ENCODE measurements at places on chromosomes 4 and X. TPM values are rescaled to one million over a fixed set of nuclear protein-coding genes. Genes with fewer than 3 reads are reported as not detected.

The PPEF2 gene
- not detected for total RNA-seq

The EIF2S3 gene
- 239 TPM for total RNA-seq

The ZFYVE28 gene
- total RNA-seq = 9.9 TPM

The GABRG1 gene
- total RNA-seq = not detected

The ZNF674 gene
- 4.1 TPM for total RNA-seq

The ZNF280C gene
- 1.9 TPM for total RNA-seq

The CENPVL1 gene
- not detected for total RNA-seq

The SLC25A6 gene
- 152 TPM for total RNA-seq

The SPINK2 gene
- total RNA-seq = not detected

The ANKRD17 gene
- 38.5 TPM for total RNA-seq

The RBM46 gene
- total RNA-seq = under 0.01 TPM

The KLHL2 gene
- total RNA-seq = 12.6 TPM

The NSUN7 gene
- not detected for total RNA-seq

The PWWP3B gene
- total RNA-seq = under 0.01 TPM

The NAA11 gene
- not detected for total RNA-seq

The RHOXF2 gene
- total RNA-seq = not detected

The XG gene
- total RNA-seq = 6.1 TPM

The CXCL8 gene
- total RNA-seq = 1.9 TPM

The GLUD2 gene
- 1.8 TPM for total RNA-seq

The ARHGEF6 gene
- total RNA-seq = 11.3 TPM

The GAGE12F gene
- total RNA-seq = not detected

The HAUS3 gene
- 5.4 TPM for total RNA-seq

The CNGA1 gene
- not detected for total RNA-seq

The MAGEC3 gene
- not detected for total RNA-seq

The PNMA6A gene
- total RNA-seq = 1.4 TPM

The ARHGAP36 gene
- not detected for total RNA-seq

The BRS3 gene
- total RNA-seq = not detected

The RHOXF1 gene
- total RNA-seq = not detected

The NUP62CL gene
- not detected for total RNA-seq

The TACC3 gene
- 1.3 TPM for total RNA-seq

The CABS1 gene
- not detected for total RNA-seq

The DUX4 gene
- total RNA-seq = not detected

The SPARCL1 gene
- 1.5 TPM for total RNA-seq

The SSX2B gene
- not detected for total RNA-seq

The BTC gene
- total RNA-seq = 0.63 TPM

The HERC5 gene
- total RNA-seq = 1.9 TPM

The RXFP1 gene
- 0.34 TPM for total RNA-seq

The AMTN gene
- not detected for total RNA-seq

All from bronchial smooth muscle cell (primary cell).